Stomach (tissue), 19 donors: ENCODE measurements at places on chromosomes 12 and 14. TPM values are rescaled to one million over a fixed set of nuclear protein-coding genes. Genes with fewer than 3 reads are reported as not detected.

- no peak for DNase-seq
Measured at GRCh38 chr12:104670439-104671408, 214.0 kb downstream of the CHST11 start.

DNA sequence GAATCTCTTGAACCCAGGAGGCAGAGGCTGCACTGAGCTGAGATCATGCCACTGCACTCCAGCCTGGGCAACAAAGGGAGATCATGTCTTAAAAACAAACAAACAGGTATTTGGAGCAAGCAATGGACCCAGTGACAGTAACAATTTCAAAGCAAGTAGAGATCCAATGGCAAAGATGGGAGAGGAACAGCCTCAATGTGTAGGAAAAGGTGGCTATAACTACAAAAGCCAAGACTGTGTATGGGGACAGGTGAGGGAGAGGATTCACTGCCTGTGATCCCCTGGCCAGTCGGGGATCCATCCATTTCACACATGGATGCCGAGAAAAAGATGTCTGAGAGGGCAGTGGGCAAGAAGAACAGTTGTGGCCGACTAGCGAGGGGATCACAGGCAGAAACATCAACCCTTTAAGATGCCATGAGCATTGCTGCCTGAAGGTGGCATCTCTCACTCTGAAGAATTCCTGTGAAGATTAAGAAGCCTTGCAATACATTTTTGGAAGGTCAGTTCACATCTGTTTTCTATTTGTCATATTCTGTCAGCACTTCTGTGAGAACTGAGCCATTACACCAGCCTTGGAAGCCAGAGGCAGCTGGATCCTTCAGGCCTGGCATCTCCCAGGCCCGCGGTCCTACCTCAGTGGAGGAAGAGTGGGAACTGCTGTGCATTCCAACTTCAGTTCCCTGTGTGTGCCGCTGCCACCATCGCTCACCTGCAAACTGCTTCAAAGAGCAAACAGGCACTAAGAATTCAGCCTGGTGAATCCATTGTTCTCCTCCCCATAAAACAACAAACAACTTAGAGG is 54.5 kb upstream of the FRS2 start:
- peak; percentile 85 for DNase-seq

- DNase-seq, result no peak
Measured at GRCh38 chr12:46917821-46918220, 92.0 kb upstream of the SLC38A4 start.

DNA sequence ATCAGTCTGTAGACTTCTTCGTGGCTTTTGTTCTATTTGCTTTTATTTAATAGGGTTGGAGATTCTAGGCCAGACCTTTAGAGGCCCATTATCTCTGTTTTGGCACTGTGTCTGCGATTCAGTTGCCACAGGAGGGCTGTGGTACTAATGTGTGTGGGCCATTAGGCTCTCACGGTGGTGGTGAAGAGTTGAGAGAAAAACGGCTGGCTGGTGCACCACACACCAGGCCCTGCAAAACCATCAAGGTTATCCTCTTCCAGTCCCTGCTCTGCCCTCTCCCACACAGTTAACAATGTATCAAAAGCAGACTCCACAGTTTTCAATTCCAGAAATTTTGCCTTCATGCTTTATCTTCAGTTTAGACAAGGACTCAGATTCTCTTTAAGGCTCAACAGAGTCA is 97.7 kb downstream of the MYF5 start:
- DNase-seq, result no peak

GRCh38 chr14:24706351-24706750 is 72.4 kb upstream of the GZMB start:
- DNase-seq, result no peak

DNA sequence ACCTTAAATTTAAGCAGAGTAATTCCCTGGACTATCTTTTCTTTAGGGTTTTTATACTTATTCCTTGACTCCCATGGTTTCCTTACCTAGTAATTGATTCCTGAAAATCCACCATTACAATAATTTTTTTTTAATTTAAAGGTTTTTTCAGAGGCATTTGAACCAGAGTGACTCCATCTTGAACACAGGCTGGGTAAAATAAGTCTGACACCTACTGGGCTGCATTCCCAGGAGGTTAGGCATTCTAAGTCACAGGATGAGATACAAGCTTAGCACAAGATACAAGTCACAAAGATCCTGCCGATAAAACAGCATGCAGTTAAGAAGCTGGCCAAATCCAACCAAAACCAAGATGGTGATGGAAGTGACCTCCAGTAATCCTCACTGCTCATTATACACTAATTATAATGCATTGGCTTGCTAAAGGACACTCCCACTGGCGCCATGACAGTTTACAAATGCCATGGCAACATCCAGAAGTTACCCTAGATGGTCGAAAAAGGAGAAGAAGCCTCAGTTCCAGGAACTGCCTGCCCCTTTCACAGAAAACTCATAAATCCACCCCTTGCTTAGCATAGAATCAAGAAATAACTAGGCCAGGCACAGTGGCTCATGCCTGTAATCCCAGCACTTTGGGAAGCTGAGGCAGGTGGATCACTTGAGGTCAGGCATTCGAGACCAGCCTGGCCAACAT is 53.6 kb downstream of the SLC25A21 start:
- DNase-seq, result no peak

GRCh38 chr12:96401076-96401871 is 1.0 kb upstream of the CDK17 start:
- DNase-seq, result no peak

DNA sequence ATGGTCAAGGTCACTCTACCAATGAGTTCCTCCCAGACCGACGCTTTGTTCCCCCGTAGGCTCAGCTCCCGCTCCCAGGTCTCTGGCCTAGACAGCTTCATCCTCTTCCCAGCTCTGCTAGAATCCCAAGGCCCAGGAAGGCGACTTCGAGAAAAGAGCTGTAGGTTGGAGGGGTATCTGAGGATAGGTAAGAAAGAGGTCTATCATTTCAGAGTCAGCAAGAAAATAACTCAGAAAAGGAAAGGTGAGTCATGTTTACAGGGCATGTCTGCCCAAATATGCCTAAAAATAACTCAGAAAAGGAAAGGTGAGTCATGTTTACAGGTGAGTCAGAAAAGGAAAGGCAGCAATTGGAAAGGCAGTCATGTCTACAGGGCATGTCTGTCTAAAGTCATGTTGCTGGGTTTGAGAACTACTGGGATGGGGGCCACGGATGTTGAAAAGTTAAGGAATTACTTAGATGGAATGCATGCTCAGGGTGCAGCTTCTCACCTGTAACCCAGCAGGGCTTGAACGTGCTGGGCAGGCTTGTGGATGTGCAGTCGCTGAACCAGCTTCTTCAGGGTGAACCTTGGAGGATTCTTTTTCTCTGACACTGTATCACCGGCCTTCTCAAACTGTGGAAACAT is 12.2 kb downstream of the TEP1 start:
- no peak for DNase-seq

DNA sequence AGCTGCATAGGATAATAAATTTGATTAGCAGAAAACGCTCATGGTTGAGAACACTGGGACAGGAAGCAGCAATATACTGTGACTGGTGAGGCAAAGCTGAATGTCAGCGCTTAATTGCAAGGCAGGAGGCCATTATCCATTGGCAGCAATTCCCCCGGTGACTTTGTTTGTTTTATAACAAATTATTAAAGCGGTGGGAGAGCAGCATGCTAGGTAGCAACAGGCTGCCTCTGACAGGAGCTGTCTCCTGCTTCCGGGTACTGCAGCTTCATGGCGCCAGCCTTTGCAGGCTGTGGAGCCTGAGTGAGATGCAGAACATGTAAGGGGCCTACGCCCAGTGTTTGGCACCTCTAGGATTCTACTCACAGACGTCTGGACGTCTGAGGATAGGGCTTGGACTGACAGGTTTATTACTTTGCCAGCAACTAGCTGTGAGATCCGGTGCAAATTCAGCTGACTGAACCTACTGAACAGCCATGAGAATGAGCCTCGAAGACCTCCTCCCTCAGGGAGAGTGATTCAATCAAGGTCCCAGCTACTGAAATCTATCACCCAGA is 82.1 kb upstream of the SSTR1 start:
- DNase-seq, result no peak

DNA sequence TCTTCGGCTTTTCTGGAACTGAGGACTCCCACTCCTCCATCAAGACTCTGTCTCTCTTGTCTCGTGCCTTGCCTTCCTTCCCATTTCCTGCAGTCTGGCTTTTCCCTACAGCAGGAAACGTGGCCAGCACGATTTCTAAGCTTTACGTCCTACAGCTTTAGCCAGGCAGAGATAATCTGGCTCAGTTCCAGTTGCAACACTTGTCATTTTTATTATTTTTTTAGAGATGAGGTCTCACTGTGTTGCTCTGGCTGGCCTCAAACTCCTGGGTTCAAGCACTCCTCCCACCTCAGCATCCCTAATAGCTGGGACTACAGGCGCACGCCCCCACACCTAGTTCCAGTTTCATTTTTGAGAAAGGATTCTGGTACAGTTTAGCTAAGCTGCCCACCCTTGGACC is 19.9 kb downstream of the CALM1 start:
- peak; percentile 60 for DNase-seq

DNA sequence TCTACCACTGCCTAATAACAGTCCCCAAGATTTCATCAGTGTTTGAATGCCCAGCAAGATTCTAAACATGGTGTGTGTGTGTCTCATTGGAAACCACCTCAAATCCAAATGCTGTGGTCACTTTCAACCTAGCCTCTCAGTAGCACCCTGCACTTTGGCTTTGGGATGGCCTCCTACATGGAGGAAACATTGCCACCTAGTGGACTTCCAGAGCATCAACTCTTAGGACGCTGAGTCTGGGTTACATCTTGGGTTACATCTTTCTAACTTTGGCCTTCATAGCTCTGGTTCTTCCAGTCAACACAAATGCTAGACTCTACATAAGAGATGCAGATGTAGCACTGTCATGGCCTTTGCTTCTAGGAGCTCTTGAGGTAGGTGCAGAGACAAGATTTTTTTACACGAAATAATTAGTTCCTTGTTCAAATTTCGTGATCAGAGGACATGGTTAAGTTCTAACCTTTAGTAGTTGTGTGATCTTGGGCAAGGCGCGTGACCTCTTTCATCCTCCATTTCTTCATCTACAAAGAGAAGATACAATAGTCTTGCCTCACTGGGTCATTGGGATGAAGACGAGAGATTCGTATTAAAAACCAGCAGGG is 113.5 kb upstream of the VASH1 start:
- DNase-seq, result peak; percentile 74

- DNase-seq, result no peak
Measured at GRCh38 chr12:89038831-89039512, 313.3 kb downstream of the DUSP6 start.

DNA sequence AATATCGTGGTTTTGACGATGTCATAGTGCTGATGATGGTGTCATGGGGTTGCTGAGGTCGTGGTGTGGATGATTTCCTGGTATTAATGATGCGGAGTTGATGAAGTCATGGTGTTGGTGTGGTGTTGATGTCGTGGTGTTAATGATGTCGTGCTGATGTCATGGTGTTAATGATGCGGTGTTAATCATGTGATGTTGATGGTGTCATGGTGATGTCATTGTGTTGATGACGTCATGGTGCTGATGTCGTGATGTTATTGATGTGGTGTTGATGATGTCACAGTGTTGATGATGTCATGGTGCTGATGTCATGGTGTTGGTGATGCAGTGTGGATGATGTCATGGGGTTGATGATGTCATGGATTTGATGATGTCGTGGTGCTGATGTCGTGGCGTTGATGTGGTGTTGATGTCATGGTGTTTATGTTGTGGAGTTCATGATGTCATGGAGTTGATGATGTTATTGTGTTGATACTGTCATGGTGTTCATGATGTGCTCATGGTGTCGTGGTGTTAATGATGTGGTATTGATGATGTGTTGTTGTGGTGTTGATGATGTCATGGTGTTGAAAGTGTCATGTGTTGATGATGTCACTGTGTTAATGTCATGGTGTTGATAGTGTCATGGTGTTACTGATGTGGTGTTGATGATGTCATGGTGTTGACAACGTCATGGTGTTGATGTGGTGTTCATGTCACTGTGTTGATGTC is 48.5 kb upstream of the RIMBP2 start:
- no peak for DNase-seq

DNA sequence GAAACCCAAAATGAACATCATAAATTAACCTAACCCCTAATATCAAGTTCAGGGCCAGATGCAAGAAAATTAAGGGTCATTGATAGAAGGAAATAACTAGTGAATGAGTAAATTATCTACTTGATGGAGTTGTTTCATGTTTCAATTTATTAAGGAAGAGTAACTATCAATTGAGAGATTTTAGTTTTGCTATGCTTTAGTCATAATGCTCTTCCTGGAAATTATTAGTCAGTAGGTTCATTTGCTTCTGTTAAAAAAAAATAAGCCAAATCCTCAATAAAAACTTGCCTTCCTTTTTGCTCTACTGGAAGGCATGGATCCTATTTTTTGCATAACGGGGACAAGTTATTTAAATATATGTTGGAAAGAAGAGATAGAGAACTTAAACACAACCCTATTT is 59.0 kb upstream of the HIF1A start:
- DNase-seq, result no peak

DNA sequence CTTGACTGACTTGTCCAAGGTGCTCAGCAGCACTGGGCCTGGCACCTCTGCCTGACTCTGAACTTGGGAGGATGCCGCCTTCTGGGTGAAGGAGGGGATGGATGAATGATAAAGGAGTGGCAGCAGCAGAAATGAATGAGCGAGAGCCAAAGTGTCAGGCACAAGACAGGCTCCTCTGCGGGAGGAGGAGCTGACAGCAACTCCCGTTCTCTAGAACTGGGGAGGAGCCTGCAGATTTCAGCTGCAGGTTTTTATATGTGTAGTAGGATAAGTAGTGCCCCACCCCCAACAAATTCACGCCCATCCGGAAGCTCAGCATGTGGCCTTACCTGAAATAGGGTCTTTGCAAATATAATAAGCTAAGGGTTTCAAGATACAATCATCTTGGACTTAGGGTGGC is 33.1 kb downstream of the SLC8B1 start:
- DNase-seq, result no peak

DNA sequence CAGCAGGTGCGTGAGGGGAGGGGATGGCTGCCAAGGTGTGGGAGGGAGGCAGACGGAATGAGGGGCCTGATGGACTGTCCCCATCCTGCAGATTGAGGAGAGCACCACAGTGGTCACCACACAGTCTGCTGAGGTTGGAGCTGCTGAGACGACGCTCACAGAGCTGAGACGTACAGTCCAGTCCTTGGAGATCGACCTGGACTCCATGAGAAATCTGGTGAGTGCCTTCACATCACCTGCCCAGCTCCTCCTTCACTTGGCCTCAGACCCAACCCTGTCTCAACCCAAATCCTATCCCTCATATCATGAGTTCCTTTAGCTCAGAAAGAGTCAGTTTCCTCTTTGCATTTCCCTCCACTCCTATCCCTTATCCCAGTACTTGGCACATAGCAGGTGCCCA is 2.7 kb downstream of the KRT18 start:
- DNase-seq, result no peak

DNA sequence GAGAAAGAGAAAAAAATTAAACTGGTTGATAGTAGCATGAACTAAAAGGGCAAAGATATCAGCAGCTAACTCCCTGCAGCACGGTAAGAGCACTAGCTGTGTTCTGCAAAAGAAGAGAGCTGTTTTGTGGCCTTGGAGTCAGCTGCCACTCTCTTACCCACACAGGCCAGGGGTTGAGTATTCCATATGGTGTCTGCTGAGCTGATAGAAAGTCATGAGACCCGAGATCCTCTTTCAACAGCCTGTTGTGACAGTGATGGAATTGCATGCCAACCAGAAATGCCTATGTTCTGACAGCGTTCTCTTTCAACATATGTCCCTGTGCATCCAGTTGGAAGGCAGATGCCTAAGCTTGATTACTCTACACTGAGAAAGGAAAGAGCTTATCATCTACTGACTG is 39.9 kb downstream of the TMTC1 start:
- no peak for DNase-seq

CISTR gene
- total RNA-seq, result not detected

PRH2 gene
- not detected for total RNA-seq

IRAK3 gene
- total RNA-seq, result 1.4 TPM

ZC2HC1C gene
- not detected for total RNA-seq
